CD8-positive, alpha-beta memory T cell (primary cell): ENCODE measurements at places on chromosomes 2 and 18. TPM values are rescaled to one million over a fixed set of nuclear protein-coding genes. Genes with fewer than 3 reads are reported as not detected.

The DPYSL5 gene
- not detected for total RNA-seq

DNA sequence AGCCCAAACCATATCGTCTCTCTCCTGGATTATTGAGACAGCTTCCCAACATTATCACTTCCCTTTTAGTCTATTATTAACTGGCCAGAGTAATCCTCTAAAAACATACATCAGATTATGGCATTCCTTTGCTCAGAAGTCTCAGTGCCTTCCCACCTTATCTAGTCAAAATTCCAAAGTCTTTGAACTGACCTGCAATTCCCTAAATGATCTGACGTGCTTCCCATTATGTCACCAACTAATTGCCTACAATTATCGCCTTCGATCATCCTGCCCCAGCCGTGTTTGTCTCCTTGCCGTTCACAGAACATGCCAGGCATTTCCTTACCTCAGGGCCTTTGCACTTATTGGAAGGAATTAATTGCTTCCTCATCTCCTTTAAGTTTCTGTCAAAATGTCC lies 332.4 kb downstream of the IRS1 start:
- H3K27ac ChIP-seq, result no peak overlapping the region
- DNase-seq, result no peak
- no peaks in the 10 kb centered on the region for H3K27me3 ChIP-seq
- no peak overlapping the region for H3K4me3 ChIP-seq
- no peaks in the 10 kb centered on the region for H3K36me3 ChIP-seq

The ALK gene
- not detected for total RNA-seq

The TNFAIP6 gene
- not detected for total RNA-seq

- peak; percentile 50 for DNase-seq
- H3K4me1 ChIP-seq, result peaks cover 79% of the 10 kb centered on the region
- H3K36me3 ChIP-seq, result peaks cover 4% of the 10 kb centered on the region
- H3K4me3 ChIP-seq, result peak overlapping the region; percentile 63
Measured at GRCh38 chr2:240561325-240561971, 1.3 kb downstream of the DUSP28 start.
